ENCODE measurements at places on chromosomes 2 and 18.
A peak's percentile ranks its signal among the peaks of the same experiment; 100 is the strongest.

- DNase-seq: no peak
Measured at GRCh38 chr2:124254621-124255020, 229.5 kb downstream of the CNTNAP5 start.

GRCh38 chr18:51426996-51427395 lies 229.5 kb upstream of the MEX3C start:
- no peak for DNase-seq

- DNase-seq: no peak
Measured at GRCh38 chr2:171490577-171490976, 31.7 kb upstream of the CYBRD1 start.

GRCh38 chr2:26020231-26020640 lies 13.6 kb upstream of the RAB10 start:
- DNase-seq: no peak

DNA sequence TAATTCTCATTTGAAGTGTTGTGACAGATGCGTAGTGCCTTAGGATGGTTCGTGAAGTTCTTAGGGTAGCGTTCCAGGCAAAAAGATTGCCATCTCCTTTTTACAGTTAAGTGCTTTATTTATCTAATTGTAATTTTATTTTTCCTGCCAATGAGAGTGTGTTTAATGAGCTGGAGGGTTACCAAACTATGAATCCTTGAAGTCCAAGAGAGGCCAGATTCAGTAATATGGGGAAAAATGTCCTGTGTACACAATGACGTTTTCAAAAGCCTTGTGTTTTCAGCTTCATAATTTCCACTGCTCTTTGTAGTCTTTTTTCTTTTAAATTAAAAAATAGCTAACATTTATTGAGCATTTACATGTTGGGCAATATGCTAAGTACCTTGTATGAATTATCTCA lies 23.8 kb downstream of the ACYP2 start:
- DNase-seq: no peak

DNA sequence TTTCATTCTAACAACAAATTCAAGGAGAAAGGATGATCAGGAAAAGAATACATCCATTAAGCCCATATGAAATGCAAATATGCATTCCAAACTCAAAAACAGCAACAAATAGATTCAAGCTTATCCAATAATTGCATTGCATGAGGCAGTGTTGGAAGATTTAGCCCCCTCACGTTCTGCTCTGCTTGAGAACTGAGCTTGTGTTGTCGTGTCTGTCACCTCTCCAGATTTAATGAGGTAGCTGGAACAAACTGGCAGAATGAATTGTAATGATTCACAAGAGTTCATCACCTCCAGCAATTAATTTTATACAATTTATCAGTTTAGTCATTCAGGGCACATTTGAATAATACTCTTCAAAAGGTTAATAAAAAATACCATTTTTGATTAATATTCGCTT lies 54.8 kb downstream of the AP1S3 start:
- no peak for DNase-seq

DNA sequence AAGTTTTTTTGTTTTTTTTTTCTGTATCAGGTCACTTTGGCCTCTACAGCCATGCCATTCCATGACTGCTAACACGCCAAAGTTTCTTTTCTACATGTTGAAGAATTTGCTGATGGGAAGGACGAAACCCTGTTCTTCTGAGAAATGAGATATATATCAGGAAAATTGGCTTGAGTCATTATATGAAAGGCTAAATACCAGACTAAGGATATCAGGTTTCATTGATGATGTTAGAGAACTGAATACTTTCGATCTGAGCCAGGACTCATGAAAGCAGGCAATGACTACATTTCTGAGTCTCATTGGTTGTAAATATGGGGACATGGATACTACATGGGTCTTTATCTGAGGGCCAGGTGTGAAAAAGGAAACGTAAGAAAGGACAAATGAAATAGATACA lies 181.4 kb downstream of the OSR1 start:
- no peak for DNase-seq

DNA sequence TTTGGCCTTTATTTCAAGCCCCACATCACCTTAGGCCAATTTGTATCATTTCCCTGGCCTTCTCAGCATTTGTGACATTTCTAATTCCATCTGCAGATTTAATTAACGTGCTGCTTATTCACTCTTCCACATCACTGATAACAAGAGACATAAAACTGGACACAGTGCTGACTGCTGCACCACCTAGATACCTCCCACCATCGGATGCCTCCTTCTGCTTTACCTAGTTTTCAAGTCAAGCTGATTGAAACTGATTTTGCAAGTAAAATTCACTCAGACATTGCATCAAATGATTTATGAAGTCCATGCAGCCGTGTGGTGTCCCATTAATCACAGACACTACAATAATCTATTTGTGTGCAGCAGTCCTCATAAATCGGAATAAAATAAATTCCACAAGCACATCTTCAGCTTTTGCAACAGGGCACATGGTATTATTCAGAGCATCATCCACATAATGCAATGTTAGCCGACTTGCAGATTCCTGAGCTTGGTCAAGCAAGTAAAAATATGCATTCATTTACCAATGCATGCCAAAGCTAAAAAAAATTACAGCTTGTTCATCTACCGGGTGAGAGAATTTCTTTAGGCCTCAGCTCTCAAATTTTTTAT lies 15.9 kb upstream of the CRIM1 start:
- no peak for DNase-seq

DNA sequence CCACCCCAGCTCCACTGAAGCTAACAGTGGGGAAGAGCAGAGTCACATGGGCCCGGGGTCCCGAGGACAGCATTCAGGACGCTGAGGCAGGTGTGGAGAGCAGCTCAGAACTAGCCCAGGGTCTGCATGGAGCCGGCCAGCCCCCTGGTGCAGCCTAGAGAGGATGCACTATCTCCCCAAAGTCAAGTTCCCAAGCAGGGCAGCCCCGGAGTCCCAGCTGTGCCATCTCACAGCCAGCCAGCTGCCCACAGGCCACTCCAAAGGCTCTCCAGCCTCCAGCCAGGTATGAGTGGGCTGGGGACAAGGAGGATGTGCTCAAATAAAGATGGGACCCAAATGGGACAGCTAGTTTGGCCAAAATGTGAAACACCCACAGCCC lies 41.0 kb downstream of the BIN1 start:
- DNase-seq: no peak

DNA sequence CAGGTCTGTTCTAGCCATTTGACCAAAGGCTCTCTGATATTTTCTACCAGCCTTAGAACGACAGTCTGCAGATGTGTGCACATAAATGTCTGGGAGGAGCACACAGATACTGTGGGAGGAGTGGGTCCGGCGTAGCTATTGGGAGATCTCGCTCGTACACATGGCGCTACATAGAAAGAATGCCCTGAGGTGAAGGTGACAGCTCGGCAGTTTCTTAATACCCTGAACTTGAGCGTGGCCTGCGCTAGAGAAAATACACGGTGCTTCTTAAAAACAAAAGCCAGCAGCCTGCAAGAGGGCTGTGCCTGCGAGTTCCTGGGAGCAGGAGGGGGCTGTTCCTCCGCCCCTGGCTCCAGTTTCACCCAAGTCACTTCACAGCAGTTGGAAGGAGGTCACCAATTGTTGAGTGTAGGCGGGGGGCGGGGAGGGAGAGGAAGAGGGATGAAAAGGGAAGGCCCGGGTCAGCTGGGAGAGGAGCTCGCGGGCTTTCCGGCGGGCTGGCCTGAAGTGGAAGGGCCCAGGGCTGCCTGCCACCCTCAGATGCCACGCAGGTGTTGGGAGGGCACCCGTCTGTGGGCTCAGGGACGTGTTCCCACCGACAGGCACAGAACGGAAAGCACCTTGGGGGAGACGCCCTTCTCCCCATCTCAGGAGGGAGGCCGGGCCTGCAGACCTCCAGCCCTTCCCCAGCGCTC lies 124.7 kb upstream of the ZNF516 start:
- peak; percentile 53 for DNase-seq

- DNase-seq: no peak
Measured at GRCh38 chr2:200765139-200765951, 46.4 kb upstream of the BZW1 start.

- peak; percentile 61 for DNase-seq
Measured at GRCh38 chr2:235005603-235006259, 53.9 kb downstream of the SH3BP4 start.

- DNase-seq: peak; percentile 9
Measured at GRCh38 chr2:164134336-164134735, 398.5 kb upstream of the FIGN start.

GRCh38 chr2:7792031-7792651 lies 874.9 kb downstream of the RNF144A start:
- DNase-seq: no peak

GRCh38 chr2:218744615-218745014 lies 34.0 kb downstream of the TTLL4 start:
- no peak for DNase-seq

GRCh38 chr2:232368311-232368731 lies 10.2 kb upstream of the ALPP start:
- DNase-seq: no peak

DNA sequence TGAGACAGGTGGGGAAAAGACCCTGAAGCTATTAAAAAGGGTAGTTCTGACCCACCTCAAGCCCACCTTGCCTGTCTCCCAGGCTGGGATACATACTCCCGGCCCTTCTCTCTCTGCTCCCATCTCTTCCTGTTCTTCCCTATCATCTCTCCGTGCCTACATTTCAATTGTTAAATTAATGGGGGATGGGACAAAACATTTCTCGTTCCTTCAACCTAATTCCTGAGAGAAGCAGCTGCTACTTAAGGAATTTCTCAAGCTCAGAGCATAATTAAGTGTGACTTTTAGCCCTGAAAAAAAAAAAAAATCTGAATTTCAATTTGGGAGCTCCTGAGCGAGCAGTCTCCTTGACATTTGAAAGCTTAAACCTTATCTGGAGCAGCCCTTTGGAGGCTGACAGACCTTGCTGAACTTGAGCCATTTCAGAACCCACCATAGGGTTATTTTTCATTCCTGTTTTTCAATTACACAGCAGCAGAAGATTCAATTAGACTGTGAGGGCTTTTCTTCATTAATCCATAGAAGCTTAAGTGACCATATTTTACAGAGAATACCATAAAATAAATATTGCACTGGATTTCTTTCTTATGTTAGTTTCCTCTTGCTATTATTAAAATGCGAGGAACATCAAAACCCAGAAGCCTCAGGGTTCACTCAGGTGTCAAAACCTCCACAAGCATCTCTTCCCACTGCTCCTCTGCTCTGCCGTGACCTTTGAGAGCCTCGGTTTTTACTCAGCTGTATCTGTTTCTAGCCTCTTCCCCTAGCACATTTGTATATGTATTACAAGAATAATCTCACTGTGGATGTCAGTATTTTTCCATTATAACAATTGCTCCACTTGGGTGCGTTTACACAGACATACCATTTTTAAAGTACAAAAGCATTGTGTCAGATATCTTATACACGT lies 125.7 kb downstream of the B3GNT2 start:
- DNase-seq: no peak

GRCh38 chr2:225932811-225933413 lies 533.4 kb downstream of the NYAP2 start:
- DNase-seq: no peak

- peak; percentile 3 for DNase-seq
Measured at GRCh38 chr2:204415406-204416181, 129.7 kb upstream of the PARD3B start.

DNA sequence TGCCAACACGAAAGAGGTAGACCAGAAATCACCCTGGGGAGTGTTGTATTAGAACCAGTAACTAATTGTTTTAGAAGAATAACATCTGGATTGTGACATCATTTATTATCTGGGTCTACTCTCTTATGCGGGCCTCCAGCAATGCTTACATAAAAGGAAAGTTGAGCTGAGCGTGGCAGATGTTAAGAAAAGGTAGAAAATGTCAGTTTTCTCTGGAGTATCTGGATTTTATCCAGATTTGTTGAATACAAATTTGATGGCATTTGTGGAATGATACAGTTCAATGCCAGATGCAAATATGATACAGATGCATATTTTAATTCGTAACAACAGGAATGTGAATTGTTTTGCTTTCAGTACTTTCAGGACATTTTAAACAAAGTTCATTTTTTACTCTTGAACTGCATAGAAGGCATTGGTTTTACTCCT lies 90.3 kb downstream of the PRPF40A start:
- no peak for DNase-seq

- no peak for DNase-seq
Measured at GRCh38 chr18:60905699-60906098, 427.5 kb upstream of the CDH20 start.

DNA sequence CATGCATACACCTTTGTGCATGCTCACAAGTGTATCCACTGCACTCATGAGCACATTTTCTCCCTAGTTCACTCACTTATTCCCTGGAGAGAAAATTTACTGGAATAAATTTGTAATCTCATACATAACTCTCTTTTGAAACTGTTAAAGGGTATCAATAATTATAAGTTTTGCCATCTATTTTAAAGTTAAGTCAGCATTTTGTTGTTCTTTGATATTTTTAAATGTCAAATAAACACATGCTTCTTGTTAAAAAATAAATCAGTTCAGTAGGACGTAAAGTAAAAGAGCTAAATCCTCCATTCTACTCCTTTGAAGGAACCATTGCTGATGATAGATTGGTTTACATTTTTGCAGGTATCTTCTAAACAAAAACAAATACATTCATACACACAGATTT lies 522.1 kb downstream of the NR4A2 start:
- no peak for DNase-seq

DNA sequence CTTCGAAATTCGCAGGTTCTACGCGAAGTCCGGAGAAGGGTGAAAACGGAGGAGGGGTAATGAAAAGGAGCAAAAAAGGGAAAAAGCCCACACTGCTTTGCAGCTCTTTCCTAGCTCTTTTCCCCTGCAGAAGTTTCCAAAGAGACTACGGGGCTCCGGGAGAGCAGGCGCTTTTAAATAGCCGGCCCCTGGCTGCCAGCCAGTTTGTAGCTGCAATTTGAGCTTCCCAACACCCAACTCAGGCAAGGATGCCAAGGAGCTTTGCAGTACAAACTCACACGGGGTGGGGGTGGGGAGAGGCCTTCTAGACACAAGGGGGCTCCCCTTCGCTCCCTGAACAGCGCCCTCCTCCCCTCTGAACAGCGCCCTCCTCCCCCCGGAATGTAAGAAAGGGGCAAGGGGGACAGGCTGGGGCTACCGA lies at the start of gene IGFBP5:
Gene IGFBP5 (minus strand): TSS at position 149 of the 421 bp plus-strand sequence. CDS start 774 bp downstream, outside the sequence.
- DNase-seq: peak; percentile 71

GRCh38 chr2:127647242-127648190 lies 1.6 kb downstream of the GPR17 start:
- no peak for DNase-seq

- no peak for DNase-seq
Measured at GRCh38 chr2:102743259-102743658, 18.6 kb upstream of the TMEM182 start.

- DNase-seq: no peak
Measured at GRCh38 chr2:8119782-8120505, 561.9 kb upstream of the ID2 start.

DNA sequence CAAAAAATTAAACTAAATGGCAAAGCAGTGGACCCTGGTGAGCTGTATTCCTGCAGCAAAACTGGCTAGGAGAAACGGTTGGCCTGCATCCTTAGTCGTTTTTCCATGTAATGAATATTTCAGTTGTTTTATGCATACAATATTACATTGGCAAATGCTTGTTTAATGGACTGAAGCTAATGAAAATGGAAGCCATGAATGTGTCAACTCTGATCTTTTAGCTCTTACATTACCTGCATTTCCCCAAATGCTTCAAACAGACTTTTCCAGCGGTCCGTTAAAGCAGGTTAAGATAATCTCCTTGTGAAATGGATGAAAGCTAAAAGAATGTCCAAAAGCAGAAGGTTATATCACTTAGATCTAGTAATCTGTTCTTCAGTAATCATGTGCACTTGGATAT lies 686.3 kb upstream of the SETBP1 start:
- DNase-seq: no peak
